Immature natural killer cell (primary cell): ENCODE measurements at places on chromosomes 13 and 19. TPM values are rescaled to one million over a fixed set of nuclear protein-coding genes. Genes with fewer than 3 reads are reported as not detected.

The ZNF765 gene
- 8.7 TPM for polyA plus RNA-seq

GRCh38 chr13:68850160-68850559 is 1257.5 kb upstream of the ATXN8OS start:
- no peaks in the 10 kb centered on the region for H3K27me3 ChIP-seq
- H3K36me3 ChIP-seq: no peaks in the 10 kb centered on the region
- DNase-seq: no peak
- H3K4me1 ChIP-seq: no peaks in the 10 kb centered on the region

DNA sequence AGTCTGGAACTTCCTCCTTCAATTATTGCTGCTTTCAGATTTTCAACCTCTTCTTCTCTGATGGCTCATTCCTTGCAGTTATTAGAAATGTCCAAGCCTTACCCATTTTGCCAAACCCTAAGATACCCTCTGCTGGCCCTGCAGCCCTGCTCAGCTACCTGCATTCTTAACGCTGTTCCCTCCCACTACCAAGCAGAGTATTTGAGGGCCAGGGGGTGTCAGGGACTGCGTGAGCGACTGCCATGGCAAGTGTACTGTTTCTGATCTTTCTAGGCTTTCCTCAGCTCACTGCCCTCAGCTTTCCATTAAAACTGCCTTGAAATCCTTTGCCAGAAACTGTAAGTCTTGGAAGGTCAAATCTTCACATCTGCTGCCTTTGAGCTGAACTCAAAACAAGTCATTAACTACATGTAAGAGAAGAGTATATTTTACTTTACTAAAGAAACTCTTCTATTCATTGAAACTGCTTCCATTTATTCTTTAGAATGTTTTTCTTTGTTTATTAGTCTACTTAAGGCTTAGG is 41.0 kb downstream of the HS6ST3 start:
- no peak overlapping the region for H3K27ac ChIP-seq
- H3K27me3 ChIP-seq: no peaks in the 10 kb centered on the region
- H3K4me3 ChIP-seq: no peak overlapping the region
- no peaks in the 10 kb centered on the region for H3K36me3 ChIP-seq

GRCh38 chr13:51222686-51223559 is 725 bp downstream of the FAM124A start:
- no peak for DNase-seq
- peaks cover 1% of the 10 kb centered on the region for H3K4me1 ChIP-seq
- no peak overlapping the region for H3K27ac ChIP-seq
- H3K27me3 ChIP-seq: peaks cover 31% of the 10 kb centered on the region
- H3K36me3 ChIP-seq: no peaks in the 10 kb centered on the region

GRCh38 chr19:45615795-45616703 is 14.0 kb upstream of the GPR4 start:
- peaks cover 9% of the 10 kb centered on the region for H3K4me1 ChIP-seq
- peak; percentile 60 for DNase-seq
- H3K36me3 ChIP-seq: peaks cover 11% of the 10 kb centered on the region
- no peak overlapping the region for H3K4me3 ChIP-seq

DNA sequence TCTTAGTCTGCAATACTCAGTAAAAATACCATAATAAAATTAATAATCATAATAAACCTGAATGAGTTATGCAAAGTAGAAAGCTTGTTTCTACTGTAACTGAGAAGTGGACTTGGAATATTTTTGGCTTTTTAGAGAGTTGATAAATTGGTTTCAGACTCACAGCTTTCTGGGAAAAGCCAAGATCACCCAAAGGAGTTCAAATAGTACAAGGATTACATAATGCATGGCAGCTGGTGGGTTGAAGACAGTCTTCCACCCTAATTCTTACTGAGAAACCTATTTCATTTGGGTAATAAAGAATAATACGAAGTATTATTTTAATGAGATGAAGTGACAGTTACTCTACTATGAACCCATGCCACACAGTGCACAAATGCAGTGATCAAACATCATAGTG is 139.4 kb upstream of the KLF12 start:
- H3K36me3 ChIP-seq: peaks cover 4% of the 10 kb centered on the region
- no peak overlapping the region for H3K27ac ChIP-seq
- no peaks in the 10 kb centered on the region for H3K27me3 ChIP-seq
- H3K4me3 ChIP-seq: peak overlapping the region; percentile 60
- H3K4me1 ChIP-seq: peaks cover 45% of the 10 kb centered on the region
- no peak for DNase-seq
